PC-9 (cell line): ENCODE measurements at places on chromosomes 6 and 20. TPM values are rescaled to one million over a fixed set of nuclear protein-coding genes. Genes with fewer than 3 reads are reported as not detected.

GRCh38 chr20:48294942-48295341 is 509.7 kb upstream of the SULF2 start:
- DNase-seq: no peak

- no peak for DNase-seq
These were observed 210.9 kb downstream of the TBX18 start for GRCh38 chr6:84553527-84553926.

DNA sequence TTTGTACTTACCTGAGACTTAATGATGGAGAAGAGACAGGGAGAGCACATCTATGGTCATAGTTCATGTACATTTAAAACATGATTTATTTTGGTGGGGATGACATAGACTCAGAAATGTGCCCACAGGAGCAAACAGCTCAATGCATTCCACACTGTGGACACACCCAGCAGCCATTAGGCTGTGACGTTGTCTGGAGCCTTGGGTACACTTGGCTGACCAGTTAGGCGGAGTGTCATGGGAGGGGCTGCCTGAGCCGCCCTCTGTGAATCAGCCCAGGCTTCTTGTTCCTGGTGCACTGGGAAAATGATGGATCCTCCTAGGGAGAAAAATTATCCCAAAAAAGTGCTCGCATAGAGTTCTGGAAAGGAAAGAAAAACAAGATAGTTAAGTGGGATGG is 231.0 kb upstream of the GMDS start:
- DNase-seq: peak; percentile 80

DNA sequence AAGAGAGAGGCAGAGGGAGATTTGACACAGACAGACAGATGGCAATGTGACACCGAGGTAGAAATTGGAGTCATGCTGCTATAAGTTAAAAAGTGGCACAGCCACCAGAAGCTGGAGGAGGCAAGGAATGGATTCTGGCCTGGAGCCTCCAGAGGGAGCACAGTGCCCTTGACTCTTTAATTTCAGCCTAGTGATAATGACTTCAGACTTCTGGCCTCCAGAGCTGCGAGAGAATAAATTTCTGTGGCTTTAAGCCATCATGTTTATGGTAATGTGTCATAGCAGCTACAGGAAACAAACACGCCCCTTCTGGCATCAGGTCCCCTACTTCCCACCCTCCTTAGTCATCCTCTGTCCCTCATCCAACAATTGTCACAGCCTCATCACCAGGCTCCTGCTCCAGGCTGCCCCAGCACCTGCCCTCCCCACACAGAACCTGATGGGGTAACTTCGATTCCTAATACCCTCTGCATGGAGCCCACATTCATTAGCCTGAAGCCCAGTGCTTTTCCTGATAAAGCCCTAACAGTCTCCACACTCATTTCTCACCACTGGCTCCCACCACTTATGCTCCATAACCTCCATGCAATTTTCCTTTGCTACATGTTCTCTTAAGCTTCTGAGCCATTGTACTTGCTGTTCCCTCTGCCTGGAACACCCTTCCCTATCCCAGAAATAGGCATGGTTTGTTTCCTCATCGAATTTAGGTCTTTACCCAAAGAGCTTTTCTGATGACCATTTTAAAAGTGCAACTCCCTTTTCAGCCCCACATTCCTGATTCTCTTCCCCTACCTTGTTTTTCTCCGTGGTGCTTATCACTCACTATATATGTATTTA is 69.7 kb upstream of the TOX2 start:
- DNase-seq: peak; percentile 80

GRCh38 chr20:49310705-49311104 is 32.8 kb upstream of the ZNFX1 start:
- peak; percentile 62 for DNase-seq

- no peak for DNase-seq
These were observed 129.5 kb upstream of the SSTR4 start for GRCh38 chr20:22905658-22906057.

Gene GRM1
- 0.26 TPM in 1 of 2 replicates, not detected in the other for total RNA-seq

Gene FGD2
- 0.50 and 0.55 TPM in 2 replicates for total RNA-seq

Gene ULBP1
- total RNA-seq: 2.8 and 3.3 TPM in 2 replicates

Gene ZNF292
- total RNA-seq: 29.2 and 34.1 TPM in 2 replicates
